ENCODE measurements at places on chromosomes 12 and 14. TPM values are rescaled to one million over a fixed set of nuclear protein-coding genes. Genes with fewer than 3 reads are reported as not detected.

DNA sequence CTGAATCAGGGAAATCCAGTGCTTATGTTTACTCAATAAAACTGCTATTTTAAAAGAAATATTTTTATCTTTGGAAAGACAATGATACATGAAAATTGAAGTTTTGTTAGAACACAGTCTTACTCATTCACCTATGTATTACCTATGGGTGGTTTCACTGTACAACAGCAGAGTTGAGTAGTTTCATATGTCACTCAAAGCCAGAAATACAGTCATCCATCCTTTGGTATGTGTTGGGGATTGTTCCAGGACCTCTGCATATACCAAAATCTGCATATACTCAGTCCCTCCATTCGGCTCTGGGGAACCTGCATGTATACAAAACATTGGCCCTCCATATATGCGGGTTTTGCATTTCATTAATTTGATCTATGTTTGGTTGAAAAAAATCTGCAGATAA lies 190.6 kb downstream of the GPHN start:
- no peak for DNase-seq

GRCh38 chr12:29073631-29074239 lies 75.3 kb upstream of the FAR2 start:
- DNase-seq: no peak

- no peak for DNase-seq
Measured at GRCh38 chr14:55092341-55092740, 36.7 kb upstream of the LGALS3 start.

DNA sequence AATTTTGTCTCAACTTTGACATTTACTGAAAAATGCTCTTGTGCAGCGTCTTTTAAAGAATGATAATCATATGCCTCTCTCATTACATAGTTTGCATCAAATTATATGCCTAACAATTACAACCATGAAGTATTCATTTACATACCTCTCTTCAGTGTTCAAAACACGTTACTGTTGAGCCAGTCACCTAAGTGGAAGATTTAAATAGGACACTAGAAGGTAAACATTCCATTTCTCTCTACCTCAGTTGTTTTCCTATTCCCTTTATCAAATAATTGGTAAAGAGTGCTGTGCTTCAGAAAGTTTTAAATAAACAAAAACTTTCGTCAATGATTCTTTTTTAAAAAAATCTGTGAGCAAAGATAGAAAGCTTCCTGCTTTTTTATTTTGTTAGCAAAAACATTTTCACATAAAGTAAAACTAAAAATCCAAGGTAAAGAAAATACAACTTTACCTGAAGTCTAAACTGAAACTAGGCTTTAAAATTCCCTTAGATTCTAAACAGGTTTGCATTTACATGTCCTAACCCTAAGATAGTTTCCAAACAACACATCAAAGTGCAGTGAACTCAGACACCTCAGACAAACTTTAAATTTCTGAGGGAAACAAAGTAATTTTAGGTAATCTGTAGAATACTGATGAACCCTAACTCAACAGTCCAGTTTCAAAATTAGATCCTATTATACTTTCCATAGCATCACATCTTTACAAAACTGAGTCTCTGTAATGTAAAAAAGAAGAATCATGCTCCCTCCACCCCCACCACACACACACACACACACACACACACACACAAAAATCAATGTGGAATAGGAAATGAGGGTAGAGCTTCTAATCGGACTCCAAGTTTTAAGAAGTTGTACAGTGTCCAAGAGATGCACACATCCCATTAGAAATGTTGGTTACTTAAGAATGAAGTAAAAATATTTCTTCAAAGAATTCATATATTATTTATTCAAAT lies 46.2 kb downstream of the PAWR start:
- no peak for DNase-seq

GRCh38 chr14:49852301-49853157 lies at the start of gene NEMF:
TSS of gene NEMF (minus strand) at chr14:49852788. CDS start at chr14:49852753, 35 bp downstream.
- DNase-seq: peak; percentile 94

SPIC gene
- total RNA-seq: 0.44 TPM

All from kidney (tissue), 22 donors.